ENCODE measurements at places on chromosomes 11 and 22.

DNA sequence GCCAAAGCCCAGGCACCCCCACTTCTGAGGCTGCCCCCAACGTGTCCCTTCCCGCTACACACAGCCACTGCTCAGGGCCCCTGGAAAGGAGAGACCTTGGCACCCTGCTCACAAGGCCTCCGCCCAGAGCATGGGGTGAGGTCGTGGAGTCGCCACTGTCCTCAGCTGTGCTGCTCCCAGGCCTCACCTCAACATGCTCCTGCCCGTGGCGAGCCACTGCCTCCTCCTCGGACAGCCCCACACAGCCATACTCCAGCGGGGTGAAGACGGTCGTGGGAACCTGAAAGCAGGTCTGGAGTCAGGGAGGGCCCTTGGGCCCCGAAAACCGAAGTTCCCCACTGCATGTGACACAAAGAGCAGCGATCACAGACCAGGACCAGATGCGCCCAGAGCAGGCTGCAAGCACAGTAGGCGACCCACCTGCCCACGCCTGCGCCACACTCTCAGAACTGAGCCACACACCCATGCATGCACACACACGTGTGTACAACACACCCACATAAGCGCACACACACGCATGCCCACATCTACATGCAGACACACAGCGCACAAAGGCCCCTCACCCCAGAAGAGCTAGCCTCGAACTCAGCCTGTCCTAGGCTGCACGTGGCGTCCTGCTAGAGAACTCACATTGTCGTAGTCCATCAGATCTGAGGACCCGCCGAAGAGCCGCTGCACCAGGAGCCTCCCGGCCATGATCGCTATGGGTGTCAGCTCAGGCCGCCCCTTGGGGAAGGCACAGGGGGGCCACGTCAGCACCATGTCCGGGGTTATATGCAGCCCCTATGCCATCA lies 25.5 kb upstream of the GNB1L start:
- DNase-seq: no peak

GRCh38 chr11:61083601-61084147 lies 18.6 kb upstream of the CD5 start:
- no peak for DNase-seq

GRCh38 chr11:68505596-68505995 lies 45.0 kb downstream of the PPP6R3 start:
- DNase-seq: no peak

- no peak for DNase-seq
Observed at GRCh38 chr22:47115921-47116320, 353.5 kb downstream of the TBC1D22A start.

DNA sequence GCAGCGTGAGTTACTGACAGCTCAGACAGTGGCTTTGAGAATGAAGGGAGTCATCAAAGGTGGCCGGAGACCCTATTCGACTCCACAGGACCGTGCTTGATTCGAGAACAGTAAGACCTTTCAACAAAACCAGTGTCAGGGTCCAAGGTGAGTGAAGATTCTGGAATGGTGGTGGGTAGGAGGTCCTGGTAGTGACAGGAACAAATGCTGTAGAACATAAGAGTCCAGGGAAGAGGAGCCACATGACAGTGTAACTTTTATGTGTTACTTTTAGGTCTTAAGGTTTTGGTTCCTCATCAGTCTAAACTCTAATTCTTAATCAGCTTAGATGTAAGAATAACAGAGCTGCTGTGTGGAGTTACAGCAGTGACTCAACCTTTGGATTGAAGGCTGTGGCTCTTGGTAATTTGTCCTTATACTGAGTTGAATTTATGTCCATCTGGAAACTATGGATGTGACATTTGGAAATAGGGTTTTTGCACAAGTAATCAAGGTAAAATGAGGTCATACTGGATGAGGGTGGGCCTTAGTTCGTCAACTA lies 1.8 kb downstream of the TBC1D22A start:
- no peak for DNase-seq

GRCh38 chr11:14340721-14341120 lies 18.3 kb downstream of the RRAS2 start:
- no peak for DNase-seq

- no peak for DNase-seq
Observed at GRCh38 chr11:69912911-69913451, 93.8 kb upstream of the FGF3 start.

GRCh38 chr11:44611687-44612434 lies 46.4 kb downstream of the CD82 start:
- DNase-seq: peak; percentile 36
